ENCODE measurements at places on chromosomes 7 and 10.

- no peak for DNase-seq
Observed at GRCh38 chr7:150824379-150825177, 24.0 kb downstream of the TMEM176A start.

DNA sequence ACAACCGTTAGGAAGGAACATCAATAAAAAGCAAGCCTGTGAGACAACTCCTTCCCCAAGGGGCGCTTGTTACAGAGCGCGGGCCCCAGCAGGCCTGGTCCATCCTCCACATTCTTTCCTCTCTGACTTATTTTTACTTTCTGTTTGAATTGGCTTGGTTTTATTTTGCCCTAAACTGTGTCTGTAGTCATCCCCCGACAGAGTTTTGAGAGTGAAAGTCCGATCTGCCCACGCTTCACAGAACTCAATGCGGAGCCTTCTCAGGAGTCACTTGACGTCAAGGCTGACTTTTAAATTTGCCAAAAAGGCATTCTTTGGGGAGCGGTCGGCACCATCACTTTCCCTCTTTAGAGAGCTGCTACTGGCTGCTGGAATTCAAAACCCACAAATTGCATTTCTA, 150.1 kb upstream of the KLF6 start:
- DNase-seq, result no peak

GRCh38 chr7:57348646-57349269, 101.2 kb upstream of the ZNF716 start:
- no peak for DNase-seq

GRCh38 chr7:64180989-64181388, 26.0 kb upstream of the ZNF735 start:
- no peak for DNase-seq

GRCh38 chr10:34184939-34185386, 630.1 kb downstream of the PARD3 start:
- no peak for DNase-seq

DNA sequence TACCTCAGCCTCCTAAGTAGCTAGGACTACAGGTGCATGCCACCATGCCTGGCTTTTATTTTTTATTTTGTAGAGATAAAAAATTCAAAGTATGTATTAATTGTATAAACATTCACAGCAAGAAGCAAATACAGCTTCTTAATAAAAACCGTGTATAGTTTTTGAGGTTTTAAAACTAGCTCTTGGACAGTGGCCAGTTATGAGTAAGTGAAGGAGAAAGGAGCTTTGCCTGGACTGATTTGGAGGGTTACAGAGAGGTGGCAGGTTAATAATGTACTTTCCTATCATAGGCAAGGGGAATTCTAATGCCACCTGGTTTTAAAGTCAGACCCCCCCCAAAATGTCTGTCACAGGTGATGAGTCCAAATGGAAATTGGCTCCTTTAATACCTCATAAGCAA, 43.4 kb downstream of the ZNRF2 start:
- DNase-seq, result no peak

DNA sequence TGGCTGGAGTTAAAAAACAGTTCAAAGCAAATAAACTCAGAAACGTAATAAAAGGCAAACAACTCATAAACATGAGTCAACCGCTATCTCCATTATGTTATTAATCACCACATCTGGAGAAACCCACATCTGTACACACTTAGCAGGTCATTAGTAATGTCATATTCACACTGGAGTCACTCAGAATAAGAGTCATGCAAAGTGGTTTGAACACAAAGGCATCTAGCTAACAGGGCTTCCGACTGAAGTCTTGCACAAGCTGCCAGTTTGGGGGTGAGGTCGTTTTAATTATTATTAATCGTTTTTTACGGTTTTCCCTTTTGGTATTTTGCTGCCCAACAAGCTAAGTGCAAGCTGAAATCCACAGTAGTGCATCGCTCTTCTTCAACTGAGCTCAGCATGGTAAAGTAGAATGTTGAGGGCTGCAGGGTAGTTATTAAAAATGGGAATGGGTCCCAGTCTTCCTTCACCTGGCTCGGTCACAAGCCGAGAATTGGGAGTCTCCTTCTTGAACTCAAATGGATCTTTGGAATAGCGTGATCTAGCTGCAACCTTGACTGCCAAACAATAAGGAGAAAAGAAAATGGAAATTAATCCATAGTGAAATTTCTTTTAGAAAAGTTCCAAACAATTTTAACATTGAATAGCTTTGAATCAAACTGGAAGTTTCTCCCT, 663.5 kb downstream of the KCNMA1 start:
- DNase-seq, result no peak

GRCh38 chr10:35412900-35413491, 76.7 kb downstream of the CCNY start:
- no peak for DNase-seq

- no peak for DNase-seq
Observed at GRCh38 chr7:41877118-41877517, 174.2 kb upstream of the INHBA start.

GRCh38 chr7:131456338-131456737, 100.1 kb downstream of the PODXL start:
- DNase-seq, result no peak

DNA sequence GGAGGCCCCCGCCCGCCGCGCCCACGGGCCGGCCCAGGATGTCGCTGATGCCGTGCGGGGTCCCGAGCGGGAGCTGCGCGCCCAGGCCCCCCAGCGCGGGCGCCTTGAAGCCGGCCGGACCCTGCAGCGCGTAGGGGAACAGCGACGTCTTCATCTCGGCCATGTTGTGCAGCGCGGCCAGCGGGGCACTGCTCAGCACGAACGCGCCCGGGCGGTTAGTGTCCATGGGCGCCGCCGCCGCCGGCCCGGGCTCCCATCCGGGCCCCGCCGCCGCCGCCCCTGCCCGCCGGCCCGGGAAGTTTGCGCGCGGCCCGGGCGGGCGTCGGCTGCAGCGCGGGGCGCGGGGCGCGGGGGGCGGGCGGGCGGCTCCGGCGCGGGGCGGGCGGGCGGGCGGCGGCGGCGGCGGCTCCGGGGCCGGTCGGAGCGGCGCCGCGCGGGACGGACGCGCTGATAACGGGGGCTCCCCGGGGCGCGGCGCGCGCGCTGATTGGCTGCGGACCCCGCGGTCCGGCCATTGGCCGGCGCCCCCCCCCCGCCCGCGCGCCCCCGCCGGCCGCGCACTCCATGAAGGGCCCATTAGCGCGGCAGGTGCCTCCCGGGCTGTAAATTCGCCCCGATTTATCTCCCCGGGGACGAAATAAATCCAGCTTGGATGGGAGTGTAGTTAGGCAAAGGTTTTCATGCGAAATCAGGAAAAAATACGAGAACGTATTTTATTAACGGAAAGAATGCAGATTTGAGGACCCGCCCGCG, at the start of gene NKX6-2:
NKX6-2 (minus strand) TSS at position 425 of the 753 bp plus-strand sequence; CDS start at position 226, 199 bp downstream.
- no peak for DNase-seq

DNA sequence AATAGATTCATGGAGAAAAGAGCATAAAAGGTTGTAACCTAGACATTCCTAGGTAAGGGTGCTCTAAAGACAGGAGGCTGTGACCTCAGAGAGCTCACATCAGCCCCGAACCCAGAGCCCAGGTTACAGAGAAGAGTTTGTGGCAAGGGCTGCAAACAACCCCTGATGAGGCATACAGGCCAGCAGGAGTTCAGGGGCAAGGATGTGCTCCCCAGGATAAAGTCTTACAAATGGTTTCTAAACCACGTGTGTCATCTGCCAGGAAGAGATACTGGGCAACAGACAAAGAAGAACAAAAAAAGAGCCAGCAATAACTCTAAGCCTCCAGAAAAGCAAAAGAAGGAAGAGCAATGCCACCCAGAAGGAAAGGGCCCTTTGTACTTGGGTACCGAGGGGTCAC, 27.7 kb downstream of the NCAPG2 start:
- DNase-seq, result no peak

GRCh38 chr7:69814421-69814962, 216.2 kb downstream of the AUTS2 start:
- no peak for DNase-seq

DNA sequence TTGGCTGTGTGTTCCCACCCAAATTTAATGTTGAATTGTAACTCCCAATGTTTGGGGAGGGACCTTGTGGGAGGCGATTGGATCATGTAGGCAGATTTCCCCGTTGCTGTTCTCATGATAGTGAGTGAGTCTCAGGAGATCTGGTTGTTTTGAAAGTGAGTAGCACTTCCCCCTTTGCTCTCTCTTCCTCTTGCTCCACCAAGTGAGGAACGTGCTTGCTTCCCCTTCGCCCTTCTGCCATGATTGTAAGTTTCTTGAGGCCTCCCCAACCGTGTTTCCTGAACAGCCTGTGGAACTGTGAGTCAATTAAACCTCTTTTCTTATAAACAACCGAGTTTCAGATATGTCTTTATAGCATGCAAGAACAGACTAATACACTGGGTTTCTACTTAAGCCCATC, 176.3 kb downstream of the CDK14 start:
- DNase-seq, result no peak

GRCh38 chr7:153939177-153939576, 113.0 kb upstream of the DPP6 start:
- DNase-seq, result no peak

GRCh38 chr10:126059076-126059826, 162.9 kb downstream of the FANK1 start:
- no peak for DNase-seq

GRCh38 chr7:832167-832967, at the start of gene SUN1:
TSS of gene SUN1 (plus strand) at chr7:832476. CDS start at chr7:832525, 49 bp downstream.
- DNase-seq, result no peak

DNA sequence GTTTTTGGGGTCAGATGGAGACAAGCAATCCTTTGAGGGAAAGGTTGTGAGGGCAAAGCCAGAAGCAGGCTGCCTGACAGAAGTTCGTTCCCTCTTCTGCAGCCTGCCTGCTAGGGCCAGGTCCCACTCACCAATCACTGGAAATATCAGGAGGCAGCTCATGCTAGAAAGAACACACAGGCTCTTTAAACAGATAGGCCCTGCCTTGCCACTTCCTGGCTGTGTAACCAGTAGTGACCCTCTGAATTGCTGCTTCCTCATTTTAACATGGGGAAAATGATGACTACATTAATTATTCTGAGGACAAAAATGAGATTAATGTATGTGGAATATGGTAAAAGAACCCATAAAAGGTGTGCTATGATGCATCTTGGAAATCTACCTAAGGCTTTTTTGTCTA, 50.5 kb upstream of the MRLN start:
- DNase-seq, result no peak

DNA sequence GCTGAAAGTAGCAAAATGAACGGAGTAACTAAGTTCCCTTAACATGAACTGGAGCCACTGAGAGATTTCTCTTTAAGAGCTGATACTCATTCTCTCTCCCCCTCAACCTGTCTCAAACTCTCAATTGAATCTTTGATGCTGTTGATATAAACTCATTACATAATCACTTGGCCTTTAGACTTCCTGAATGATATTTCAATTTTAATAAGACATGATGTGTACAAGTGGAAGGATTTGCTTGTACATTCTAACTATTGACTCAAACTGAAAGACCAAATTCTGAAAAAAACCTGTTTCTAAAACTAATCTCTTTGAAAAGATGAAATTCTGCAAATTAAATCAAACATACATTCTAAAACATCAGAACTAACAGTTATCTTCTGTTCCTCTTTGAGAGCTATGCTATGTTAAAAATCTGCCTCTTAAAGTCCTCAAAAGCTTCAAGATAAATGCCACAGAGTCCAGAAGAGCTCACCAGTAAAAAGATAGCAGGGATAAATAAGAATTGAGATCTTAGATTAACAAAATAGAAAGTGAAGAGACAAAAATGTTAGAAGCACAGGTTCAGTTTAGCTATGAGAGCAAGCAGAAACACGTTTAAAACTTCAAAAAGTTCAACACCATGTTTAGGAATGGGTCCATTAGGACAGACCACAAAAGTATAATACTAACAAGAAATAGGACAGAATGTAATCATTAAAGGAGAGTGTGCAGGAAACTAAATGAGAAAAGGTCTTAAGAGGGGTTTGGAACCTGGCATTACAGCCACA, 46.1 kb downstream of the TNPO3 start:
- DNase-seq, result no peak

- no peak for DNase-seq
Observed at GRCh38 chr7:81013083-81013817, 94.4 kb upstream of the SEMA3C start.

DNA sequence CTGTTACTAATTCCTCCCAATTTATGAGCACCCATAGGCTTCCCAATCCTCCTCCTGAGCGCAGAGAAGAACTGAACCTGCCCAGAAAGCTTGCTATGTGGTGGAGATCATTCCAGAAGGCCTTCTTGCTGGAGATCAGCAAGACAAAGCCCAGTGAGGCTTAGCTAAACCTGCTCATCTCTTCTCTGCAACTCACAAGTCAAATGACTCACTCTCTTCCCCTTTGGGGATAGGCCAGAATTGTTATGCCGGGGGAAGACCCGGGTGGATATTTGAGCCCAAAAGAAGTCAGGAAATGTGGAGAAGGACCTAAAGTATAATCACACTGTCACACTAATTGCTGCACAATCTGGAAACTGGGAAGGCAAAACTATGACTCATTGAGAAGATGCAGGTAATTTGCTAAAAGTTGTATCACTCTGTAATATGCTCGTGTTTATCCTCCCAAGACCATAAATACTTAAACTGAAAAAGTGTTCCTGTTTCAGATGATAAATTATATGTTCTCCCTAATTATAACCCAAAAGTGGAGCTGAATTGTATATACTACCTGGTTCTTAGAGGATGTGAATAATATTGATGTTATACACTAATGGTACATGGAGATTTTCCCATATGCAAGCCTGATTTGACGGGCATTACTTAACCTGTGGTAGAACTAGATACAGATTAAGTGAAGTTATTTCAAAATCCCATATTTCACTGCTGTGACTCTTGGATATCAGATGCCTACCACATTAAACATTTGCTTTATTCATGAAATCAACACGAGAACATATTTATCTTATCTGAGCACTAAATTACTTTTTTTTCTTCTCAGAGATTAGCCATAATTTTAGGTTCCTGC, 6.4 kb downstream of the NEBL start:
- DNase-seq, result no peak

- DNase-seq, result peak; percentile 48
Observed at GRCh38 chr10:121527690-121528089, 70.6 kb downstream of the FGFR2 start.

DNA sequence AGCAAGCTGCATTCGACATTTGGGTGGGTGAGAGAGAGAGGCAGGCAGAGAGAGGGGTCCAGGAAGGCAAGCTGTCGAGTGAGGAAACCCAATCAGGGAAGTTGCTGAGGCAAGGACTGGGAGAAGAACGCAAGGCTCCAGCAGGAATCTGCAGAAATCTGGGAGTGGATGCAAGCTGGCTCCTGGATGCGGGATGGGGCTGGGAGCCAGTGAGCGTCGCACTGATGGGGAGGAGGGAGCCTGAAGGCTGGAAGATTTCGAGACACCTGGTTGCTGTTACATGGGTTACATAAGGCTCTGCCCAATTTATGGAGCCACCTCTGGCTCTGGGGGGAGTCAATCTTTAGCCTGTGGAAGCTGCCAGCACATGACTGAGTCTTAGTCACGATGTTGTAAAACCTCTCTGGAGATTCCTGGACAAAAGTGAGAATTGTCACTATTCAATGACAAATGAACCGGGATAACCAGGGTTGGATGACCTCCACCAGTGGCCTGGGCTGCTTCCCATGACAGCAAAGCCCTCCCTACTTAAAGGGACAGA, 51.1 kb upstream of the ADRB1 start:
- DNase-seq, result no peak

GRCh38 chr7:35971133-35971891, 170.5 kb downstream of the SEPTIN7 start:
- no peak for DNase-seq
